ENCODE measurements at places on chromosomes 5 and 9.
A peak's percentile ranks its signal among the peaks of the same experiment; 100 is the strongest.

DNA sequence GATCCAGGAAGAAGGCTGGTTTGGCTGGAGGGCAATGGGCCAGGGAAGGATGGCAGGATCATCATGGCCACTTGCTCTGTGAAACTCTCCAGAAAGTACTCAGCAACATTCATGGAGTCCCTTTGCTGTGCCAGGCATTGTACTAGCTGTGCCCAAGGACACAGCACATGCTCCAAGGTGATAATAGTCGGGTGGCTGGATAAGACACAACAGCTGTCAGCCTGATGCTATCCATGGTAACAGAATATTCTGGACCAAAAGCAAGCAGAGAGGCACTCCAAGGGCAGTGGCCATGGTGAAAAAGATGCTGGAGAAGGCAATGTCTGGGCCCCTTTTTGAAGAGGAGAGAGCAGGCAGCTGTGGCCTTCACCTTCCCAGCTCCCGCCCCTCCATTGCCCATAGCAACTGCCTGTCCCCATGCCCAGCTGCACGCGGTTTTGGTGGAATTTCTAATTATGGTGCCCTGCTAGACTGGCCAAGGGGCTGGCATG, 113.8 kb upstream of the CPEB4 start:
- no peaks in the 10 kb centered on the region for H3K4me1 ChIP-seq
- H3K27me3 ChIP-seq = peaks cover 17% of the 10 kb centered on the region
- no peak overlapping the region for H3K4me3 ChIP-seq
- no peak for ATAC-seq

- peaks cover 7% of the 10 kb centered on the region for H3K27me3 ChIP-seq
- no peak overlapping the region for H3K27ac ChIP-seq
- no peak overlapping the region for H3K4me3 ChIP-seq
- ATAC-seq = no peak
- H3K36me3 ChIP-seq = no peaks in the 10 kb centered on the region
These were observed 201.1 kb downstream of the TENT4A start for GRCh38 chr5:6914347-6914746.

- peak overlapping the region; percentile 49 for H3K27ac ChIP-seq
- no peaks in the 10 kb centered on the region for H3K27me3 ChIP-seq
- peaks cover 3% of the 10 kb centered on the region for H3K4me1 ChIP-seq
- no peaks in the 10 kb centered on the region for H3K36me3 ChIP-seq
- ATAC-seq = no peak
These were observed 55.1 kb downstream of the PTCH1 start for GRCh38 chr9:95461448-95462248.

- no peaks in the 10 kb centered on the region for H3K36me3 ChIP-seq
- ATAC-seq = no peak
- no peak overlapping the region for H3K4me3 ChIP-seq
- H3K4me1 ChIP-seq = peaks cover 8% of the 10 kb centered on the region
- H3K27me3 ChIP-seq = peaks cover 68% of the 10 kb centered on the region
These were observed 261.5 kb downstream of the NSG2 start for GRCh38 chr5:174307031-174307408.

- no peaks in the 10 kb centered on the region for H3K4me1 ChIP-seq
- no peaks in the 10 kb centered on the region for H3K27me3 ChIP-seq
- H3K4me3 ChIP-seq = no peak overlapping the region
- no peaks in the 10 kb centered on the region for H3K36me3 ChIP-seq
- no peak overlapping the region for H3K27ac ChIP-seq
These were observed 196.9 kb downstream of the VPS13A start for GRCh38 chr9:77374266-77374665.

DNA sequence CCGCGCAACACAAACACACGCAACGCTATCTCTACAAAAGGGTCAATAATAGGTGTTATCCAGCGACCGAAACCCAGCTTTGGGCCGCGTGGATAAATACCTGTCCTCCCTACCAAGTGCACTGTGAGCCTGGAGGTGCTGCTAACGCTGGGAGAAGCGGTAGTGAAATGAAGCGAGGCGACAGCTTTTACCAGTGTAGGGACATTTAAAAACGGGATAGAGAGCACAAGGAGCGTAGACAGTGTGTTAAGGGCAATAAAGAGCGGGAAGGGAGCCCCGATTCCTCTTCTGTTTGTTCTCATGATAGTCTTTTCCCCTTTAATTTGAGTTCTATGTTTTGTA, 421 bp upstream of the DEPDC1B start:
- peak overlapping the region; percentile 89 for H3K27ac ChIP-seq
- H3K4me1 ChIP-seq = peaks cover 18% of the 10 kb centered on the region
- H3K36me3 ChIP-seq = no peaks in the 10 kb centered on the region
- peak overlapping the region; percentile 69 for H3K4me3 ChIP-seq
- ATAC-seq = peak; percentile 31
- no peaks in the 10 kb centered on the region for H3K27me3 ChIP-seq

DNA sequence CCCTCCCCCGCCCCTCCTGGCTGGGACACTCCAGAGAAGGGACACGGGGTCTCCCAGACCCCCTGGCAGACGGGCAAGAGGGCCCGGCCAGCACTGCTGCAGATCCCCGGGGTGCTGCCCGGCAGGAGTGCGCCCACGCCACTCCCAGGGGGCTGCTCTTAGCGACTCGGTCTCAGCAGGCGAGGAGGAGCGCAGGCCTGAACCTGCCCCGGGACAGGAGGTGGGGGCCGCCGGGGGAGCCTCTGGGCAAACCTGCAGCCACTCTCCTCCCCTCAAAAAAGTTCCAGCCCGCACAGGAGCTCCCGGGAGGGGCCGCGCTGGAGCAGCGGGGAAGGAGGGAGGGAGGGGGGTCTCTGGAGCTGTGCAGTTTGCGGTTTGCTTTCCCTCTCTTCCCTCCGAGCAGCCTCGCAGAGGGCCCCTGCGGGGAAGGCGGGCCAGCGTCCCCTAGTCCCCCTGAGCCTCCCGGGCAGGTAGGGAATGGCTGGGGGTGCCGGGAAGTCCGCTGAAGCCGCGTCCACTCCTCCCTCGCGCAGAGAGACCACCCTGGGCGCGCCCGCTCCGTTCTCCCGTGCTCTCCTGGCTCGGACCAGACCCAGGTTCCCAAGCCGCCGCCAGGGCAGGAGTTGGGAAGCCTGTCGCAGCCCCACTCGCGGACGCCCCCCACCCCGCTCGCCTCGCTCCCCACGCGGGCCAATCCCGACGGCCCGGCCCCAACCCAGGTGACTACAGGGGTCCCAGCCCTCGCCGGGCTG, 44.2 kb downstream of the NACC2 start:
- no peaks in the 10 kb centered on the region for H3K27me3 ChIP-seq
- H3K36me3 ChIP-seq = no peaks in the 10 kb centered on the region

DNA sequence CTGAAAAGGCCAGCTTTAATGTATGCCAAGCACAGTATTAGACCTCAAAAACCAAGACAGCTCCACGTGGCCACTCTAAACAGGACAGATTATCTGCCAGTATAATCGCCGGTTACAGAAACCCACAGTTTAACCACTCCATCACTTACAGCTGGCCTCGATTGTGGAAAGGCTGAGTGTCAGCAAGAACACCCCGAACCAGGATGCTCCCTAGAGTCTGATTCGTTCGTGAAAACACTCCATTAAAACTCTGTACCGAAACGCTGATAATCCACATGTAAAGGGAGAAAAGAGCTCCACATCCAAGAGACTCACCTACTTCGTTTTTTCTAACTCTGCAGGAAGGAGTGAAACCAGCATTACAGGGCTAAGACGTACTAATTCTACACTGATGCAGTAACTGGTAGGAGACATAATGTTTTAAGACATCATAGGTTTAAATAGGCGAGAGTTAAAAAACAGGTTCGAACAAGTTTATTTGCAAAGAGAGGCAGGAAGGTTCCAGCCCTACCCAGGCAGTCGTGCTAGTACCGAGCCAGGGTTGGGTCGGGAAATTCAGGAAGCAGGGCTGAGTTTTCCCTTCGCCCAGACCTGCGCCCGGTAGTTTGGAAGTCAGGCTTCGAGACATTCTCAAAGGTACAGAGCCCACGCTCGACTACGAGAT, 949 bp downstream of the SERINC5 start:
- H3K4me3 ChIP-seq = peak overlapping the region; percentile 92
- peak overlapping the region; percentile 92 for H3K27ac ChIP-seq
- ATAC-seq = peak; percentile 3
- no peaks in the 10 kb centered on the region for H3K27me3 ChIP-seq

DNA sequence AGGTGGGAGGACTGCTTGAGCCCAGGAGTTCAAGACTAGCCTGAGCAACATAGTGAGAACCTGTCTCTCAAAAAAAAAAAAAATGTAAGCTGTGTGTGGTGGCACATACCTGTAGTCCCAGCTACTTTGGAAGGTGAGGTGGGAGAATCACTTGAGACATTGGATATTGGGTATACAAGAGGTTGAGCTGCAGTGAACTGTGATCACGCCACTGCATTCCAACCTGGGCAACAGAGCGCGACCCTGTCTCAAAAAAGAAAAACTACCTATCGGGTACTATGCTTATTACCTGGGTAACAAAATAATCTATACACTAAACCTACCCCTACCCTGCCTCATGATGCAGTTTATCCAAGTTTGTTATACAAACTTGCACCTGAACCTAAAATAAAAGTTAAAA, 64.9 kb downstream of the AOPEP start:
- no peaks in the 10 kb centered on the region for H3K4me1 ChIP-seq
- no peak overlapping the region for H3K27ac ChIP-seq
- H3K36me3 ChIP-seq = peaks cover 26% of the 10 kb centered on the region
- H3K27me3 ChIP-seq = no peaks in the 10 kb centered on the region
- no peak for ATAC-seq

- no peaks in the 10 kb centered on the region for H3K36me3 ChIP-seq
- H3K4me3 ChIP-seq = no peak overlapping the region
- no peaks in the 10 kb centered on the region for H3K4me1 ChIP-seq
- H3K27ac ChIP-seq = no peak overlapping the region
These were observed 14.1 kb upstream of the NUP214 start for GRCh38 chr9:131111186-131111853.

GRCh38 chr9:87445646-87446045, 52.0 kb upstream of the DAPK1 start:
- peak; percentile 65 for ATAC-seq
- H3K4me3 ChIP-seq = no peak overlapping the region
- no peak overlapping the region for H3K27ac ChIP-seq
- H3K36me3 ChIP-seq = no peaks in the 10 kb centered on the region

DNA sequence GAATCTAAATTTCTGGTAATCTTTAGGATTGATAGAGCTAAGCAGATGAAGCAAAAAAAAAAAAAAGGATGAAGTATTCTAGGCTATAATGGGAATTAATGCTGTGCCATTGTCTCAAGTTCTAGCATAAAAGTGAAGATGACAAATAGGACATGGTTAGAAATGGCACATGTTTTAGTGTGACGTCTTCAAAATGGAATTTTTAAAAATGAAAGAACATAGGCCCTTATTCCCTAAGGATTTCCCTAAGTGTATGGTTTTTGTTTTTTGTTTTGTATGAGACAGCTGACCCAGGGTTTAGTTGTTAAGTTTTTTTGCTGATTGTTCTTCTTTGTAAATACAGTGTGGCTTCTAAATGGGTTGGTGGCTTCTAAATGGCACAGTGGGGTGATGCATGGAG, 7.1 kb downstream of the TLE4 start:
- no peaks in the 10 kb centered on the region for H3K27me3 ChIP-seq
- H3K36me3 ChIP-seq = peaks cover 5% of the 10 kb centered on the region
- H3K4me3 ChIP-seq = no peak overlapping the region
- peaks cover 78% of the 10 kb centered on the region for H3K4me1 ChIP-seq
- H3K27ac ChIP-seq = no peak overlapping the region

- ATAC-seq = no peak
- no peaks in the 10 kb centered on the region for H3K36me3 ChIP-seq
- H3K27me3 ChIP-seq = no peaks in the 10 kb centered on the region
- H3K27ac ChIP-seq = no peak overlapping the region
- no peak overlapping the region for H3K4me3 ChIP-seq
These were observed 1.7 kb downstream of the ACTL7B start for GRCh38 chr9:108854094-108854493.

- H3K4me1 ChIP-seq = no peaks in the 10 kb centered on the region
- peaks cover 39% of the 10 kb centered on the region for H3K27me3 ChIP-seq
- no peak overlapping the region for H3K27ac ChIP-seq
- H3K4me3 ChIP-seq = no peak overlapping the region
- ATAC-seq = no peak
These were observed 319.8 kb upstream of the TRPM3 start for GRCh38 chr9:71441266-71441665.

- H3K36me3 ChIP-seq = no peaks in the 10 kb centered on the region
- H3K4me3 ChIP-seq = no peak overlapping the region
- H3K4me1 ChIP-seq = no peaks in the 10 kb centered on the region
- no peak overlapping the region for H3K27ac ChIP-seq
- no peak for ATAC-seq
- no peaks in the 10 kb centered on the region for H3K27me3 ChIP-seq
These were observed 6.2 kb downstream of the SURF2 start for GRCh38 chr9:133362359-133363044.

- no peaks in the 10 kb centered on the region for H3K27me3 ChIP-seq
- H3K4me3 ChIP-seq = no peak overlapping the region
- H3K4me1 ChIP-seq = no peaks in the 10 kb centered on the region
These were observed 519.3 kb downstream of the ELAVL2 start for GRCh38 chr9:23306731-23307130.

- ATAC-seq = no peak
- no peak overlapping the region for H3K4me3 ChIP-seq
- no peaks in the 10 kb centered on the region for H3K27me3 ChIP-seq
These were observed 30.6 kb upstream of the IQGAP2 start for GRCh38 chr5:76372323-76373054.

- no peaks in the 10 kb centered on the region for H3K4me1 ChIP-seq
- H3K27ac ChIP-seq = no peak overlapping the region
- H3K4me3 ChIP-seq = no peak overlapping the region
- H3K27me3 ChIP-seq = no peaks in the 10 kb centered on the region
These were observed 7.1 kb downstream of the SAR1B start for GRCh38 chr5:134625559-134625958.

DNA sequence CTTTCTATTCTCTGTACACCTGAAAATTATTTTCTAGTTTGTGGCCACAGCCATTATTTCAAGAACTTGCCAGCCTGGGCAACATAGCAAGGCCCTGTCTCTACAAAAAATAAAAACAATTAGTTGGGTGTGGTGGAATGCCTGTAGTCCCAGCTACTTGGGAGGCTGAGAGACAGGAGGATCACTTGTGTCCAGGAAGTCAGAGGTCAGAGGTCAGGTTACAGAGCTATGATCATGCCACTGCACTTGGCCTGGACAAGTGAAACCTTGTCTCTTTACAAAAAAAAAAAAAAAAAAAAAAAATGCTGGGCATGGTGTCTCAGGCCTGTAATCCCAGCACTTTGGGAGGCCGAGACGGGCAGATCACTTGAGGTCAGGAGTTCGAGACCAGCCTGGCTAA, 58.3 kb downstream of the HMGCR start:
- no peaks in the 10 kb centered on the region for H3K27me3 ChIP-seq
- no peak overlapping the region for H3K27ac ChIP-seq
- ATAC-seq = no peak
- H3K36me3 ChIP-seq = peaks cover 42% of the 10 kb centered on the region
- no peak overlapping the region for H3K4me3 ChIP-seq

- no peak overlapping the region for H3K4me3 ChIP-seq
- ATAC-seq = no peak
- H3K27ac ChIP-seq = no peak overlapping the region
- H3K36me3 ChIP-seq = no peaks in the 10 kb centered on the region
- H3K4me1 ChIP-seq = no peaks in the 10 kb centered on the region
These were observed 227.0 kb downstream of the ELAVL2 start for GRCh38 chr9:23598994-23599393.

- no peak overlapping the region for H3K27ac ChIP-seq
- H3K27me3 ChIP-seq = no peaks in the 10 kb centered on the region
- H3K36me3 ChIP-seq = no peaks in the 10 kb centered on the region
- no peak overlapping the region for H3K4me3 ChIP-seq
- ATAC-seq = no peak
These were observed 998.1 kb downstream of the TLE1 start for GRCh38 chr9:80691229-80691628.

GRCh38 chr5:36374266-36374862, 72.7 kb upstream of the RANBP3L start:
- no peaks in the 10 kb centered on the region for H3K36me3 ChIP-seq
- no peak for ATAC-seq
- H3K27ac ChIP-seq = peak overlapping the region; percentile 24
- no peak overlapping the region for H3K4me3 ChIP-seq

All from gastroesophageal sphincter (tissue), 4 donors.